ENCODE measurements at places on chromosomes 13 and 19.

- DNase-seq: no peak
These were observed 11.7 kb upstream of the KPTN start for GRCh38 chr19:47495478-47496372.

DNA sequence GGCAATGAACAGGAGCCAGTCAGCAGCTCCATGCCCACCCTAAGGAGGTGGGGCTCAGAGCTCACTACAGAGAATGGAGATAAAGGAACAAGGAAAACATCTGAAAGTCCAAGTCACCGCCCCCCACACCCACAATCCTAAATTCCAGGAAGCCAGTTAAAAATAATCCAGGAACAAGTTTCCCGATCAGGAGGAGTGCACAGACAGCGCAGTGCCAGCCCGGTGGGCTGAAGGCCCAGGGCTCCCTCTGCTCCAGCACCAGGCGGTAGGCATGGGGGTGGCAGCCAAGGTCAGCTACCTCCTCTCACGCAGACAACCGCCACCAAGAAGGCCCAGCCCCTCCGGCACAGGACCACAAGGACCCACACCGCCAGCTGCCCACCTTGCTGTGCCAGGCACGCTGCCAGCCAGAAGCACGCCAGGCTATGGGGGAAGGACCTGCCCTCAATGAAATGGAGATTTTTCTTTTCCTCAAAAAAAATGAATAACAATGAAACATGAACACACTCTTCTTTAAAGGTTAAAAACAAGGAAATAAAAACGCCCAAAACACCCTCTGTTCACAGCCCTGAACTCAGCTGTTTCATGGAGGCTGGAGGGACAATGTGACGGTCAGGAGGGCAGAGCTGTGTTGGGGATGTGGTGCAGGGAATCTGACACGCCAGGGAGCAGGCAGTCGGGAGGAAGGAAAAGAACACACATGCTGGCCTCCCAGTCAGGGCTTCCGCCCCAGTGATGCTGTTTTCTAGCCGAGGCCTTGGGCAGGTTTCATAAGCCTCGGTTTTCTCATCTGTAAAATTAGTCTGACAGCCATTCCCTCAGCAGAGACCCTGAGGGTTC is 11.0 kb downstream of the STK24 start:
- no peak for DNase-seq

DNA sequence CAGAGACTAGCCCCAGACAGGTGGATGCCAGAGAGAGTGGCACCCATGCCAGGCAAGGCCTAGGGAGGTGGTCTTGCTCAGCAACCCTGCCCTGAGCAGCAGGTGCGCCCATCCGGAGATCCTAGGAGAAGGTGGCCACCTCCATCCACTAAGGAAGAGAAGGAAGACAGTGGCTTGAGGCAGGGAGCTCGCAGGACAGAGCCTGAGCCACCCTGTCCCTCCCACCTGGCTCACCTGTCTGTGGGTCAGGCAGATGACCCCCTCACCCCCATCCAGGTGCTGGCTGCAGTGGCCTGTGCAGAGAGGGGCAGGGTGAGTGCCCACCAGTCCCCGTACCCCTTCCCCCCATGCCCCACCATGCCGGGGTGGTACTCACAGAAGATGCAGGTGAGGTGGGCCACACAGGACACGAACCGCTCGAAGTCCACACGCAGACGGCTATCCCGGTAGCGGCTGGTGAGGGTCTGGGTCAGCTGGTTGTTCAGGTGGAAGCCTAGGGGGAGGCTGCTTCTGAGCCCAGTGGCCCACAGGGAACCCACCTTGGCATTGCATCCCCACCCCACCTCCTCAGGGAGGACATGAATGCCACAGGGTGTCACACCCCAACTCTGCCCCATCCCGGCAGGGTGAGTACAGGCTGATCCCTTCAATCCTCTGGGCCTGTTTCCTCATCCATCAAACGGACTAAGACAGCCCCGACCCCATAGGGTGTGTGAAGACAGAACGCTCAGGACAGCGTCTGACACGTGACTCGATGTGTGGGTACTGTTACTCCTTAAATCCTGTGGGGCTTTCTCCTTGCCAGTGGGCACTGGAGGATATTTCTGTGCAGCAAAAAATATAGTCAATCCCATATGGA is 13.3 kb downstream of the CAPN12 start:
- DNase-seq: no peak

DNA sequence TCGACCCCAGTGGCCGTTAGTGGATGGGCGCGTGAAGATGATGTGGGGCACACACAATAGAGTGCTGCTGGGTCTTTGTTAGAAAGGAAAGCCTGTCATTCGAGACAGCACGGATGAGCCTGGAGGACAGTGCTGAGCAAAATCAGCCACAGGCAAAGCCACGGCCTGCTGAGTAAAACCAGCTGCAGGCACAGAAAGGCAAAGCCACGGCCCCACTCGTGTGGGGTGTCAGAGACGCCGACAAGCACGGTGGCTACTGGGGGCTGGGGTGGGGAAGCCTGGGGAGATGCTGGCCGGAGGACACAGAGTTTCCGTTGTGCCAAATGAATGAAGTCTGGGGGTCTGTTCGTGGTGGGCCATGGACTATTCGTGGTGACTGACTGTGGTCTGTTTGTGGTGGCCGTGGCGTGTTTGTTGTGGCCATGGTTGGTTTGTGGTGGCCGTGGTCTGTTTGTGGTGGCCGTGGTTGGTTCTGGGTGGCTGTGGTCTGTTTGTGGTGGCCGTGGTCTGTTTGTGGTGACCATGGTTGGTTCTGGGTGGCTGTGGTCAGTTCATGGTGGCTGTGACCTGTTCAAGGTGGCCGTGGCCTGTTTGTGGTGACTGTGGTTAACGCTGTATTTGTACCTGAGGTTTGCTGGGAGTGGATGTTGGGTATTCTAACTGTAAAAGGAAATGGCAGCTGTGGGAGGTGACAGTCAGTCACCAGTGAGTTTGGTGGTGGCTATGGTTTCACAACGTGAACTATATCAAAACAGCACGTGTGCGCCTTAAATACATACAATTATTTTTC is 36.3 kb downstream of the MCF2L start:
- DNase-seq: no peak

DNA sequence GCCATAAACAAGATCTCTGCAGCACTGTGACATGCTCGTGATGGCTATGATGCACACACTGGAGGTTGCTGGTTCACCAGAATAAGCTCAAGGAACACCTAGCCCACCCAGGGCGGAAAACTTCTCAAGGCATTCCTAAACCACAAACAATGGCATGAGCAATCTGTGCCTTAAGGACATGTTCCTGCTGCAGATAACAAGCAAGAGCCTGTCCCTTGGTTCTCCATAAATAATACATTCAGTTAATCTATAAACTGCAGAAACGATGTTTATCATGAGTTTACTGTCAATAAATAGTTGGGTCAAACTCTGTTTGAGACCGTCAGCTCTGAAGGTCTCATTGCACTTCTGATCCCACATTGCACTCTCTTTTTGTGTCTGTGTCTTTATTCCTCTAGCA is 18.6 kb upstream of the ZNF266 start:
- no peak for DNase-seq

GRCh38 chr19:10846500-10847202 is 1.6 kb upstream of the C19orf38 start:
- DNase-seq: no peak

GRCh38 chr13:112054616-112055015 is 12.3 kb upstream of the SOX1 start:
- DNase-seq: no peak

- DNase-seq: no peak
These were observed 19.3 kb downstream of the TMED1 start for GRCh38 chr19:10816691-10817090.

DNA sequence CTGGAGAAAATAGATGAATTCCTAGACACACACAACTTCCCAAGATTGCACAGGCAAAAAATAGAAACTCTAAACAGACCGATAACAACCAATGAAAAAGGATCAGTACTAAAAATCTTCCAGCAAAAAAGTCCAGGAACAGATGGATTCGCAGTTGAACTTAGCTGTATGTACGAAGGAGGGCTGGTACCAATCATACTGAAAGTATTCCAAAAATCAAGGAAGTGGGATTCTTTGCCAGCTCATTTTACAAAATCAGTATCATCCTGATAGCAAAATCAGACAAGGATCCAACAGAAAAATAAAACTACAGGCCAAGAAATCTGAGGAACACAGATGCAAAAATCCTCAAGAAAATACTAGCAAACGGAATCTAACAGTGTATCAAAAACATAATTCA is 6.5 kb upstream of the LILRB2 start:
- no peak for DNase-seq

GRCh38 chr19:27792576-27793127 is 1420.3 kb downstream of the UQCRFS1 start:
- no peak for DNase-seq

GRCh38 chr19:18450931-18451836 is 13.3 kb upstream of the ISYNA1 start:
- peak; percentile 92 for DNase-seq

- no peak for DNase-seq
These were observed 98.2 kb downstream of the OLFM4 start for GRCh38 chr13:53126841-53127245.

- peak; percentile 9 for DNase-seq
These were observed 799.7 kb downstream of the DACH1 start for GRCh38 chr13:71067165-71067815.

DNA sequence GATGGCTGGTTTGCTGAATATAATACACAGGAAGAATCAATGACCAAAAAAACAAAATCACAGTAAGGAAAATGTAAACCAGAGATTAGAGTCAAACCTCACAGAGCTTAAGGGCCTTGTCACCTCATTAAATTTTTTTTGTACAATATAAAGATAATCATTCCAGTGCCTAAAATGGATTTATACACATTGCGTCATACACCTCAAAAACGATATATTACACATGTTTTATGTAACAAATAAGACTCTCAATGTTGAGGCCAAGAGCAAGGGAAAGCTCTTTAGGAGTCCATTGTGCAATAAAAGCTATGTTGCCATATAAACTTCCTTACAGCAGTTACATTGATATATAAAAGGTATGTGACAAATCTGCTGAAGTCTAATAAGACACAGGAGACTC is 856.7 kb upstream of the SLITRK1 start:
- no peak for DNase-seq

GRCh38 chr19:50651174-50651573 is 1.9 kb downstream of the C19orf81 start:
- no peak for DNase-seq

DNA sequence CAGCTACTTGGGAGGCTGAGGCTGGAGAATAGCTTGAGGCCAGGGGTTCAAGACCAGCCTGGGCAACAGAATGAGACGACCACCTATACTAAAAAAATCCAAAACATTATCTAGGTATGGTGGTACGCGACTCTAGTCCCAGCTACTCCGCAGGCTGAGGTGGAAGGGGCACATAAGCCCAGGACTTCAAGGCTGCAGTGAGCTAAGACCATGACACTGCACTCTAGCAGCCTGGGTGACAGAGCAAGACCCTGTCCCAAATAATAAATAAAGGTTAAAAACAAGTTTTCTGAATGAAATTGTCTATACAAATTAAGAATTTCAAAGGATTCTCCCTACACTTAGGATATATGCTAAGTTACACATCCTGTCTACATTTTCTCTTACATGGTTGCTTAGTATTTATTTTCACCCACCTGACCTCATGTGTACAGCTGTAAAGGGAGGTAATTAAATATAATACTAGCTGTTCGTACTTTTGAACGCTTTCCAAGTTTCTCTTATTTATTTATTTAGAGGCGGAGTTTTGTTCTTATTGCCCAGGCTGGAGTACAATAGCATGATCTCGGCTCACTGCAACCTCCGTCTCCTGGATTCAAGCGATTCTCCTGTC is 1.6 kb downstream of the SLC25A30 start:
- no peak for DNase-seq

DNA sequence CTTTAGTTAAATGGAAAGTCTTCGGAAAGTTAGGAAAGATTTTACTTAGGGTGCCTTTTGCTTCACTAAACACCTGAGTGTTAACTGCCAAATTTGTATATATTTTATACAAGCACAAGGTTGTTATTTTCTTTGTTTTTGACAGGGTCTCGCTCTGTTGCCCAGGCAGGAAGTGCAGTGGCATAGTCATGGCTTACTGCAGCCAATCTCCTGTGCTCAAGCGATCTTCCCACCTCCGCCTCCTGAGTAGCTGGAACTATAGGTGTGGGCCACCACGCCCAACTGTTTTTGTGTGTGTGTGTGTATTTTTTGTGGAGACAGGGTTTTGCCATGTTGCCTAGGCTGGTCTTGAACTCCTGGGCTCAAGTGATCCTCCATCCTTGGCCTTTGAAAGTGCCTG is 16.2 kb downstream of the KCTD4 start:
- no peak for DNase-seq

- no peak for DNase-seq
These were observed 12.8 kb upstream of the TMEM86B start for GRCh38 chr19:55241143-55241934.

GRCh38 chr13:72963762-72964161 is 95.0 kb upstream of the KLF5 start:
- DNase-seq: no peak

GRCh38 chr13:52451135-52451804 is 836 bp upstream of the VPS36 start:
- DNase-seq: no peak

GRCh38 chr13:100984085-100984705 is 309.6 kb upstream of the TMTC4 start:
- no peak for DNase-seq

- no peak for DNase-seq
These were observed 54.9 kb downstream of the TUBGCP3 start for GRCh38 chr13:112532837-112533745.

- DNase-seq: no peak
These were observed 90.0 kb downstream of the CAB39L start for GRCh38 chr13:49353908-49354307.

DNA sequence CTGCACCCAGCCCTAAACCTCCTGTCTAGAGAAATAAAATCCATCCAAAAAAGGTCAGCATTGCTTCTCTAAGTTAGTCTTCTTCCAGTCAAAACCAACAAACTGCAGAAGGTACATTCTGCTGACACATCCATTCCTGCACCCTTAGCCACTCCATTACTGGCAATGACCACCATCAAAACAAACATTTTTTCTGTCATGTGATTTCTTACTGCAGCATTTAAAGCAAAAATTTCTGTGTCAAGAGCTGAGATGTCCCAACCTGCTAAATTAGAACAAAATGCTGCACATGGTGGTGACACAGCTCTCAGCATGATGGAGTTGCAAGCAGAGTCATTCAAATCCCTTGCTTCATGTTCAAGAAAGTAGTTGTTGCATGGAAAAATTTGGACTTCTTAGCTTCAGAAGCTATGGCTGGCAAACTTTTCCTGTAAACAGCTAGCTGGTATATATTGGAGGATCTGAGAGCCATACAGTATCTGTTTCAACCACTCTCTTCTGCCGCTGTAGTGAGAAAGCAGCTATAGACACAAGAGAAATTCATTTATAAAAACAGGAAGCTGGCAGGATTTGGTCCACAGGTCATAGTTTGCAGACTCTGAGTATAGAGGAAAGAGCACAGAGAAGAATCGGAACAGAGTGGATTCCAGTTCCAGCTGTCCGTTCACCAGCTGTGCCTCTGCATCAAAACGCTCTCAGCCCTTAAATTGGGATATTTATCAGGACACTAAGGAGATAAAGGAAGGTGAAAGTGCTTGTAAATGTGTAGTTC is 17.4 kb downstream of the RUBCNL start:
- DNase-seq: no peak

GRCh38 chr13:91664039-91664438 is 265.6 kb downstream of the GPC5 start:
- DNase-seq: no peak
